Activated T-cell treated with anti-CD3 and anti-CD28 coated beads for 48 hours (primary cell): ENCODE measurements at places on chromosomes 11 and 22.

GRCh38 chr11:128208329-128209137 lies 378.8 kb downstream of the ETS1 start:
- DNase-seq = no peak

DNA sequence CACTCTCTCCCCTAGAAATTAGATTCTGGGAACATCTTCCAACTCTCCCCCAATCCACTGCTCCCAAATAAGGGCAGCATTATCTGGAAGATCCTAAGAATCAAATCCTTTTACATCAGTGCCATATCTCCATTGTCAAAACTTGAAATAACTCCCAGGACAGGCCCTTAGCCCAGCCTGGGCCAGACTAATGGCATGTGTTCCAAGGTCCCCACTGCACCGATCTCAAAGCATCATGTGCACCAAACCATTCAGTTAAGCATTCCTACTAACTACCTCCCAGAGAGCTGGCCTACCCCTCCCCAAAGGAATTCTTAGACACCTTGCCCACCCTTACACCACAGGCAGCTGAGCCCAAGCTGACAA lies 44.2 kb upstream of the POU2AF1 start:
- DNase-seq = no peak

- no peak for DNase-seq
These were observed 5.8 kb downstream of the MRPL23 start for GRCh38 chr11:1952806-1953482.

DNA sequence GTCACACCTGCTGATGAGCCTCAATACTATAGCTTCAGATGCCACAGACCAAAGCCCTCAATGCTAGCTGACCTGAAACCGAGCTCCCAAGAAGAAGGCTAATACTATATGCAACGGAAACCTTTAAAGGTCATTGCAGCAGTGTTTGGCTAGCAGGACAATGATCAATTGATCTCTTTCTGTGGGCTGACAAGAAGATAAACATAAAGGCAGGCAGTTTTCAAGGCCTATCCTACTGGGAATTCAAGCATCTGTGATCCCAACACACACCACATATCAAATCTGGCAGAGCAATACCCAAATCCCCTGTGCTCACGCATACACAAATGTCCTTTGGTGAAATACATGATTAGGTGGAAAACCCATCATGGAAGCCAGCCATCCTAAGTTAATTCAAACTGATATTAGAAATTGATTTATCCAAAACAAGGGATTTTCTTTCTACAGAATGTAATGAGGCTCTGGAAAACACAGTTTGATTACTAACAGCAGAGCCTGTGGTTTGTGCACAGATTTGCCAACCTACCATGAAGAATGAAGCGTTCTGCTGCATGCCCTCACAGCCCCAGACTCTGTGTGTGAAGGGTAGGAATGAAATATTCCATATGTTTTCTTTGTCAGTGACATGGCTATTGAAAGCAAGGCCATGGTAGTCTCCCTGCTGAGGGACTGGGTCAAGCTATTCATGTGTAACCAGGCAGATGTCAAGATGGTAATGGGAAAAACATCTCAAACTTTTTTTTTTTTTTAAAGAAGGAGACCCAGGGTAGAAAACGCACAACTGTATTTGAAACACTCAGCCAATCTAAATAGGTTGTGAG lies 12.2 kb downstream of the LGR4 start:
- no peak for DNase-seq

DNA sequence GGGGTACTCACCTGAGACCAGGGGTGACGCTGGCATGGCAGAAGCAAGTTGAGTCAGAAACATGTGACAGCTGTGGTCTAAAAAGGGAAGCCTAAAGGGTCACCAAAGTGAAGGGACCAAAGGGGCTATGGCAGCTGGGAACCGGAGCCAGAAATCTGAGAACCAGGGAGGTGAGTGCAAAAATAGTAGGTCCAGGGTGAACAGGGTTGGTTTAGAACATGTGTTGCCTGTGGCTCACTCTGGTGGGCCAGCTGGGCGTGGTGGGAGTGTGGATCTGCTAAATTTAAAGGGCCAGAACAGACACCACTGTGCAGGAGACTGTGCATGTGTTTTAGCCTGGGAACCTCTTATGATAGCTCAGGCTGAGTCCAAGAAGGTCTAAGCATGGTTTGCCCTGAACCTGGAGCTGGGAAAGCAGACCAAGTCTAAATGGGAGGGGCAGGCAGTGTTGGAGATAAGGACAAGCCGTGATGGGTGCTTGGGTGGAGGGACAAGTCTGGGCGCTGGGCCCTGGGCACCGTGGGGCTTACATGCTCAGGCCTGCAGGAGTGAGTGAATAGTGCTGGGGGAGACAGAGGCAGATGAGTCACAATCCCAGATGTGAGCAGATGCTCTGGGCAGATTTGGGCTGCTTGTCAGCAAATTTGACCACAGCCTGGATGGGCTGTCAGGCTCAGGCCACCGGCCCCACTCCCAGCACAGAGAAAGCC lies 41.4 kb upstream of the ZBED5 start:
- DNase-seq = peak; percentile 19

DNA sequence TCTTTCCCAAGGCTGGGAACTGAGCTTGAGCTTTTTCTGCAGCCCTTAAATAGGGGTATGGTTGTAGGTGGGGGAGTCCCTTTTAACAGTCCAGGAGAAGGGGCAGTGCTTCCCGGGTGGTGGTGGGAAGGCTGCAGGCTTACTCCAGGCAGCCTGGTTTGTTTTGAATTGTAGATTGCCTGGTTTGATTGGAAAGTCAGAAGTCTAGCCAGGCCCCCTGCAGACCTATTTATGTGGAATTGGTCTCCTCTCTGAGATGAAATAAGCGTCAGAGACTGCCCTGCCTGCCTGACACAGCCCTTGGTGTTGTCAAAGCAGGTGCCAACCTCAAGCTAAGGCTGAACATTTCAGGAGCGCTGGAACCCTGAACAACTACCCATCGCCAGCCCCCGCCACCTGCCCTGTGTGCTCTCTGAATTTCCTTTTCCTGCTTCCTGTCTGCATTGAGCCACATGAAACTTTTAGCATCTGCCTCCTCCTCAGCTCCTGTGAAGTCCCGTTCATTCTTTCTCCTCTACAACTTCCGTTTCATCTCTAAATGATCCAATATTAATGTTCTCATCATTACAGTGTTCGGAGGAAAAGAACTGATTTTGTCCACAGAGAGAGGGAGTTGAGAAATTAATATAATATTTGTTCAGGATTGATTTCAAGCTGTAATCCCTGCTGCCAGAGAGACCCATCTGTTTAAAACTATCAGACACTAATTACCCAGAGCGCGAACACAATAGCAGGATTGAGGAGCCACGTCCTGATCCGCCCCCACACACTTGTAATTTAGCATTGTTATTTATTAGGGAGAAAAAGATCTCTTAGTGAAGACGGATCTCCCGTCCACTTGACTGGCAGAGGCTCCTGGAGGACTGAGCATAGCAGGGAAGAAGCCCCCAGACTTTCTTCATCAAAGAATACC lies 136.5 kb downstream of the TRIM29 start:
- DNase-seq = no peak
